NCI-H446 (cell line): ENCODE measurements at places on chromosomes 3 and 15.

GRCh38 chr3:108897883-108898282 lies 55.8 kb downstream of the GUCA1C start:
- no peak for DNase-seq

DNA sequence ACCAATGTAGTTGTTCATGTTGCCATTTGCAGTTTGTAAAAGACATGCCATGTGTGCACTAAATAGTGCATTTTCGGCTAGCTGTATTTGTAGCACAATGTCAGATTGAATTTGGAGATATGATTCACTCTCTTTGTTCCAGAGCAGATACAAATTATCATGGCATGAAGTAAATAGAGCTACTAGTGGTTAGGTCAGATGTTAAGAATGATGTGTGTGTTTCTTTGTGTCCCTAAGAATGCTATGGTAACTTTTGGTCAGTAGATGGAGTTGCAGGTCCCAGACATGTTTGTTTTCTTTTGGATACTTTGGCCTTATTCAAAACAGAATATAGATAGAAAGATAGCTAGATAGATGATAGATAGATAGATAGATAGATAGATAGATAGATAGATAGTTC lies 595.8 kb downstream of the NLGN1 start:
- DNase-seq = peak; percentile 42

DNA sequence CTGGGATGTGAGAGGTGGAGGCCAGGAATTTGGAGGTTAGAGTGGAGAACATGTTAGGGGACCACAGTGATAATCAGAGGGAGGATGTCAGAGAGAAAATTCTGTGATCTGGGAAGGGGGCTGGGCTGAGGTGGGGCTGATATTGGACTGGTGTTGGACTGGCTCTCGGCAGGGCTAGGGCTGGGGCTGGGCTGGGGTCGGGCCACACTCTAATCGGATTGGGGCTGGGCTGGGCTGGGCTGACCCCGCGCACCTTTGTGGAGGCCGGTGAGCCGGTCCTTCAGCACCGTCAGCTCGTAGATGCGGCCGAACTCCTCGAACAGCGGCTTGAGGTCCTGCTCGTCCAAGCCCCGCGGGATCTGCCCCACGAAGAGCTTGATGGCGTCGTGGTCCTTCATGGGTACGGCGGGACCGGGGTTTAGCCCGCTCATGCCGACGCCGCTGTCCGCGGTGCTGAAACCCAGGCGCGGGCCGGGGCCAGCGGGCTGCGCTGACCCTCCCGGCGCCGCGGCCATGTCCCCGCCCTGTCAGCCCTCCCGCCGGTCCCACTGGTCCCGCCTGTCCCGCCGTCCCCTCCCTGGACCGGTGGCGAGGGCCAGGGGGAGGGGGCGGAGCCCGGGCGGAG lies 485 bp downstream of the CELF6 start:
- no peak for DNase-seq

DNA sequence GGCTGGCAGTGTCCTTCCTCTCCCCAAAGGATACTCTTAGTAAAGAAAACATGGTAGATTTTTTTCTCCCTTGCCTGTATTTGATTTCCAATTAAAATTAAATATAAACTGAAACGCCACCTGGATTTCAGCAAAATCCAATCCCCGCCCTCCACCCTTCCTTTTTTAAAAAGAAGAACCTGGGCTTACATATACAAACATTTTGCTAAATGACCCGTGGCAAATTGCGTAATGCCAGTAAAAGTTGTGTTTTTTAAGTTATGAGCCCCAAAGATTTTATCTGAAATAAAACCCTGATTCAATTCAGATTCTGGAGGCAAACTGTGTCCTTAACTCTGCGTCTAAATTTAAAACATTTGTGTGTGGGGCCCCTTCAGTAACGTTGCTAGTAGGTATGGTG lies 403.0 kb downstream of the FOXP1 start:
- no peak for DNase-seq

DNA sequence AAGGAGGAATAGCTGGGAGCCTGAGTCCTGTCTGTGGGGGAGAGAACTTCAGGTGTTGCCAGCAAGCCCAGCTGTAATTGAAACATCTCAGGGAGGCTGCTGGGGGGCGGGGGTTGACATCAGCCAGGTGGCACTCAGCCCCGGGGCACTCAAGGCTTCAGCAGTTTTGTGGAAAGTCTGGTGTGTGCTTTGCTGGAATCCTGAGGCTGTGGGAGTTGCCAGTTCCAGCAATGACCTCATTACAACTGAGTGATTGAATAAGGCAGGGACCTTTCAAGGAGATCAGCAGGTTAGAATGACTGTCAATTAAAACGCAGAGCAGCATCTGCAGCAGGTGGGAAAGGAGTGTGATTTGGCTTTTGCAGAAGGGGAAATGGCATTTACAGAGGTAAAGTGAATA lies 75.7 kb downstream of the FAM43A start:
- DNase-seq = no peak

- DNase-seq = no peak
These were observed 18.8 kb downstream of the CXCR6 start for GRCh38 chr3:45962033-45962432.

DNA sequence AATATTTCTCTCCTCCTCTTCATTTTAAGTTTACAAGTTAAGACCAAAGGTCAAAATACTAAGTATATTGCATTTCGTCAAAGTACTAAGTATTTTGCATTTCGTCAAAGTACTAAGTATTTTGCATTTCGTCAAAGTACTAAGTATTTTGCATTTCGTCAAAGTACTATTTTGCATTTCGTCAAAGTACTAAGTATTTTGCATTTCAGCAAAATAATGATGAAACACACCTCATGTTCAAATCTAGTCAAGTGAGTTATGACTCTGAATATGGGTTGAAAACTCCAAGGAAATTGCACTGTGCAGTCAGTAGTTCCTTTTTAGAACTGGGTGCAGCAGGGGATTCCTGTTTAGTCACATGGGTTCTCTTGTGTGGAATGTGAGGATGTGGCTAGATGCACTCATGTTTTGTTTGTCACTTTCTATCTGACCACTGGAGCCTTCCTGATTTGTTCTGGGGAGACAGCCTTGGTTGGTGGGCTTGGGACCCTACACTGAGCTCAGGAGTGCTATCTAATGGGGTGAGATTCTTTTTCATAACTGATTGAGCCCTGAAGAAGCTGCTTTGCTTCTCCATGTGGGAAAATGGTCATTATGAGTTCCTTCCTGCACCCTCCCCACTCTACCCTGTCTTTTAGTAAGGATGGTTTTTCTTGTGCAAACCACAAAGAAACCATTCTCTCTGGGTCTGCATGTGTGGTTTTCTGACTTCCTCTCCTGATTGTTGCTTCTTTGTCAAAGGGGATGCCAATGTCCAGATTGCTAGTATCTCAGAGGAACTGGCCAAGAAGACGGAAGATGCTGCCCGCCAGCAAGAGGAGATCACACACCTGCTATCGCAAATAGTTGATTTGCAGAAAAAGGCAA lies 73.4 kb downstream of the CCK start:
- no peak for DNase-seq

- no peak for DNase-seq
These were observed 61.5 kb downstream of the ASB7 start for GRCh38 chr15:100663915-100664281.

DNA sequence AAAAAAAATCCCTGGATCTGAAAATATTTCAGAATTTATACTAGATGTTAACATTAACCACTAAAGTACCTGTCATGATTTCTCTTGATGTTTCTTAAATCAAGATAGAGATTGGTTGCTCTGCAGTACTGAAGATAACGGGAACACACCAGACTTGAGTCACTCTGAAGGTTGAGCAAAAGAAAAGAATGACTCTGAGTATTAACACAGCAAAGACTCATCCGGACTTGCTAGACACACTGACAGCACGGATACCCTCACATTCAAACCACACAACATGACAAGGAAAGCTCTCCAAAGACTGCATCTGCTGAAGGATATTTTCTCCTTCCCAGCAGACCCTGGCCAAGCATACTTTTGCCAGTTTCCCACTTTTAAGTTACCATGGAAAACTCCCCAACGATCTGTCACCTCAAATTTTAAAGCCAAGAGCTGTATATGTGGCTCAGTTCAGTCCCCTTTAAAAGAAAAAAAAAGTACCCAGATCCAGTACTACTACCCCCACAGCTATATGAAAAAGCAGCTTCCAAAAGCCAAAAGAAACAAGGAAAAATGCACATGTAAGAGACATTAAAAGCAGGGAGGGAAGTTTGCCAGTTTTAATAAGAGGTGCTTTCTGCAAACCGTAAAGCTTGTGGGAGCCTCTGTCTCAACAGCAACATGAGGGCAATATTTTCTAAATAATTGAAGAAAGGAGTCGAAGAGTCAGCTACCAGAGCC lies 8.3 kb downstream of the EOGT start:
- no peak for DNase-seq

GRCh38 chr3:32078085-32078634 lies 28.3 kb upstream of the GPD1L start:
- no peak for DNase-seq

- no peak for DNase-seq
These were observed 69.9 kb downstream of the RYK start for GRCh38 chr3:134180761-134181160.

GRCh38 chr15:78800189-78800588 lies 11.1 kb downstream of the ADAMTS7 start:
- no peak for DNase-seq

DNA sequence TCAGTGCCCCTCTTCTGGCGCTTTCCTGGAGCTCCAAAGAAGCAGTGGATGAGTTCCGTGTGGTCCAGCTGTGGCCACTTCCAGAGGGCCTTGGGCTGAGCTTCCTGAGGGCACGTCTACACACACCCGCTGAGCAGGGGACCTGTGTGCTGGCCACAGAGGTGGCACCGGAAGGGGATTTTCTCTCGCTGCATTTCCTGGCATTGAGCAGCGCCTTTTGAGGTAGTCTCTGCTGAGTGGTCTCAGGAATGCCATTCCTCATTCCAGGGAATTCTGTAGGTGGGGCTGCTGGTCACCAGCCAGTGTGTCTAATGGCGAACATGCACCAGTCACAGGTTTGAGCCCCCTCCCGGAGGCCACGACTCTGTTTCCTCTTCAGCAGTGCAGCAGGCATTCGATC lies 48.1 kb downstream of the AMOTL2 start:
- no peak for DNase-seq

DNA sequence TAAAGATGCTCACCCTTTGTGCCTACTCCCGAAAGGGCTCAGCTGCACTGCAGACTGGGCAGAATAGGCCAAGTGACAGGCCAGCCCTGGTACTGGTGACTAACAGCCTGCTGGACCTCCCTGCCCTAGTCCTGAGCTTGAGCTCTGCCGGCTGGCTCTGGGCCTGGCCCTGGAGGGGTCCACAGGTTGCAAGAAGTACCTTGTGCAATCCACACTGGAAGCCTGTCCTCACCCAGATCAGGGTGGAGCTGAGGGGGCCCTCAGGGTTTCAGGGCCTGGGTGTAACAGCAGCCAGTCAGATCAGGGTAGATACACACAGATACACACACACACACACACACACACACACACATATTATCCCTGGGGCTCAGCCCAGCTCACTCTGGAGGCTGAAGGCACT lies 27.3 kb upstream of the PLA2G4D start:
- no peak for DNase-seq

DNA sequence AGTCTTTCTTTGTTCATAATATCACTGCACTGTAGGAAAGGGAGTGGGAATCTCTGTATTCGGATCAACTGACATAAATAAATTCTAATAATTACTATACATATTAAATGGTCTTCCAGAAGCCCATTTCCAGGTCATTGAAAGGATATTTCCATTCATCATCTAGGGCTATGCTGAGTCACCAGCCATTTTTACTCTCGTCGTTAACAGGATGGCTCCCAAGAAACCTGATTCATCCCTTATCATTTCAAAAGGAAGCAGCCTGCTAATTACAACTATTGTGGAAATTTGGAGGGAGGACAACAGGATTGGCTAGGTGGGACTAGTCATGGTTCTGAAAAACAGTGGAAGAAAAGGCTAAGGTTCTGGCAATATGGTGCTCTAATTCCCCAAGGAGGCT lies 13.6 kb downstream of the GMNC start:
- no peak for DNase-seq

- DNase-seq = no peak
These were observed 243.6 kb upstream of the ONECUT1 start for GRCh38 chr15:53033709-53034108.

GRCh38 chr3:111652492-111653180 lies 57.5 kb upstream of the ZBED2 start:
- DNase-seq = no peak

DNA sequence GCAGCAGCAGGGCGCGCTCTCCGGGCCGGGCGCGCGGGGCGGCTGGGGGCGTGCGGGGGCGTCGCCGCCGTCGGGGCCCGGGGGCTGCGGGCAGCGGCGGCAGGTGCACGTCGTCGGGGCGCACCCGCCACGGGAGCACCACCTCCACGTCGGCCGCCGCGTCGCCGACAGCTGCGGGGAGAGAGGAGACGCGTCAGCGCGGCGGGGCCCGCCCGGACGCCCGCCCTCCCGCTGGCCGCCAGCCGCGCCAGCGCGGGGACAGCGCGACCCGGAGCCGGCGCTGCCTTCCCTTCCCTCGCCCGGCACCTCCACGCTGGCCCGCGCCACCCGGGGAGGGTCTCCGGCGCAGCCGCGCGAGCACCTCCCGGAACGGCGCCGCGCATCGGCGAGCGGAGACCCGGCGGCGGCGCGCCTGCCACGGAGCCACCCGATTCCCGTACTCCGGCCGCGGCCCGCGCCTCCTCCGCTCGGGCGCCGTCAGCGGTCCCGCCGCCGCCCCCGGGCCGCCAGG lies 481 bp downstream of the ADAMTS17 start:
- DNase-seq = no peak

DNA sequence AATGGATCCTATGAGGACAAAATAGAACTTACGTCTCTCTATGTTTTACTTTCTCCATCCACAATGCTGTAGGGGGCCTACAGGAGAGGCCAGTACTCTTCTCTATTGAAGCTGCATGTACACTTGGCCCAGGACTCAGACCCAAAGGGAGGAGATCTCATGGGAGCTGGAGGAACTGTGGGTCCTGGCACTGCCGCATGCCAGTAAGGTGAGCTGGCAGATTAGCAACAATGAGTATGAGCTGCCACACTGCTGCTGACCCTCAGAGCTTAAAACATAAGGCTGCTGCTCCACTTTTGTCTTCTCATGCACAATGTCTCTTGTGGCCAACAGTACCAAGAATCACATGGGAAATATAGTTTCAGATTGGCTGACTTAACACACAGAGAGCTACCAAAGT lies 57.8 kb upstream of the TBC1D5 start:
- no peak for DNase-seq

DNA sequence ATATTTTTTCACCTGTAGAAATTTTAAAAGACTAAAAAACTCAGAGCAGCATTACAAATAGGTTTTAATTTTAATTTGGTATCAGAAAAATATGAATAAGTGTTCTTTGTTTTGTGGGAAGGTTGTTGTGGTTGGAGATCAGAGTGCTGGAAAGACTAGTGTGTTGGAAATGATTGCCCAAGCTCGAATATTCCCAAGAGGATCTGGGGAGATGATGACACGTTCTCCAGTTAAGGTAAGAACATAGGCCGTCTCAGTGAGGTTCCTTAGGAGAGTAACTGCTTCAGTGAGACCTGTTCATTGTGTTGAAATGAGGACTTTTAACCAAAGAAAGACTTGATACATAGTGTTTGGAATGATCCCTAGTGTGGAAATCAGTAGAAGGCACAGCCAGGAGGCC lies 44.8 kb downstream of the OPA1 start:
- no peak for DNase-seq
